ENCODE measurements at places on chromosomes 5 and 9.

DNA sequence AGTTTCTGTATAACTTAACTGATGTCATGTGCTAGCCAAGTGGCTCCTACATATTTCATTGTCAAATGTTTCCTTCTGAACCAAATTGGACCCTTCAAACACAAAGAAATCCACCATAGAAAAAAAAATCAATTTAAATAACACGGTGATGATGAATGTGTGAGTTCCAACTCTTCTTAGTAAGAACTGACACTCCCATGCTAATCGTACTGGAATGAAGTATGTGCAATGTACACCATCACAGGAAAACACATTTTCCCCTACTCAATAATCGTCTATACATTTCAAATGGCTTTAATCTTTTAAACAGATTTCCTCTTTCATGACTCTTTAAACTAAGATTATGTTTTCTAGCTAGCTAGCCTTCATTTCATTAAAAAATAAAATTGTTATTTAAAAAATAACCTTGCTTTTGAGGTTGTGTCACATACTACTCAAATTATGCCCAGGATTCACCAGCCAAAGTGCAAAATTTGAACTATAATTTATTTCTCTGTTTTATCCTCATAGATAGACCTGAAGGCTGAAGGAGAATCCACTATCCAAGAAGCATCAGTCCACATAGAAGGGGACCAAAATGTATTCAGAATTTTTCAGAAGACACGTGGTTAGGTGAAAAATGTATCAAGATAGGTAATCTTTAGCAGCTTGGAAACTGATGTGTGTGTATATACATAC is 131.0 kb upstream of the ITGA1 start:
- DNase-seq, result no peak

- DNase-seq, result peak; percentile 24
Measured at GRCh38 chr9:37801287-37801850, 772 bp downstream of the DCAF10 start.

DNA sequence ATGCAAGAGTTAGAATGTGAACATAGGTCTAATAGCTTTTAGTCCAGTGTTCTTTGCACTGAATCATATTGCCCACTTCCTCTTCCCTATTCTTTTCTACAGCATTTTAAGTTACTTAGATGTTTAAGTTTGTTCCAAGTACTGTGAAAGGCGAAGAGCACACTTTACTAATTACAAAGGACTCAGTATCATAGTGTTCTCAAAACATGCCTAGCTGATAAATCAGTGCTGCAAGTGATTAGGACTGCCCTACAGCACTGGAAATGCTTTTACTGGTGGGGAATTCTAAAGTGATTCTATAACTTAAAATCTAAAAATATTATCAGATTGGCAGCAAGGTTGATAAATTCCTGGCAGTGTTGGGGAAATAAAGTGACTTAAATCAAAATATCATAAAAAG is 177.9 kb upstream of the KCNN2 start:
- DNase-seq, result no peak

DNA sequence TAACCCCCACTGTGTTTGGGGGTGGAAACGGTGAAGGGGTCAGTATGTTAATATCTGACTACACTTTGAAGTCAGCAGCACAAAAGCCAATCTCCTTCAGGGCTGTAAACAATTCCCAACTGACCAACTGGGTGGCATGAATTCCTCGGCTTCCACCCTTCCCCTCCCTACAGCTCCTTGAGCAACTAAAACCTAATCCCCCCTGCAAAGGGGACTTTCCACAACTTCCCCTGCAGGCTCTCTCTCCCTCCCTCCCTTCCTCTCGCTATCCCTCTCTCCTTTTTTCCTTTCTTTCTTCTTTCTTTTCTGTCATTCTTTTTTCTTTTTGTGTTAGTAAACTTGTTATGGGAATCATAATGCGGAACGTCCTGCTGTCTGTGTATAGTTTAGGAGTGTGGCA is 65.1 kb upstream of the PTCH1 start:
- no peak for DNase-seq

DNA sequence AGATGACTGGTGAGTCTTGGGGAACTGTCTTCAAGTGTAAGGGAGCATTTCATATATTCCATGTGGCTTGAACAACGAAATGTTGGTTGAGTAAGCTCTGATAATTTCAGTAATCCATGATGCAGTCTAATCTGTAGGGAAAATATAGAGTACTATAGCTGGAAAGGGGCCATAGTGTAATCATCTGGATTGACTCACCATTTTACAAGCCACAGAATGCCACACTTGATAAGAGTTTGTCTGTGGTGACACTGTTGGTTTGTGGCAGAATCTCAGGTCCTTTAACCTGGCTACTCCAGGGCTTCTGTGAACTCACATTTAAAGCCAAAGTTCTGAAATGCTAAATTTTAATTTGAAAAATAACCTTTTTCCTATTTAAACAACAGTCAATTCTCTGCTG is 16.3 kb upstream of the MAML1 start:
- no peak for DNase-seq

DNA sequence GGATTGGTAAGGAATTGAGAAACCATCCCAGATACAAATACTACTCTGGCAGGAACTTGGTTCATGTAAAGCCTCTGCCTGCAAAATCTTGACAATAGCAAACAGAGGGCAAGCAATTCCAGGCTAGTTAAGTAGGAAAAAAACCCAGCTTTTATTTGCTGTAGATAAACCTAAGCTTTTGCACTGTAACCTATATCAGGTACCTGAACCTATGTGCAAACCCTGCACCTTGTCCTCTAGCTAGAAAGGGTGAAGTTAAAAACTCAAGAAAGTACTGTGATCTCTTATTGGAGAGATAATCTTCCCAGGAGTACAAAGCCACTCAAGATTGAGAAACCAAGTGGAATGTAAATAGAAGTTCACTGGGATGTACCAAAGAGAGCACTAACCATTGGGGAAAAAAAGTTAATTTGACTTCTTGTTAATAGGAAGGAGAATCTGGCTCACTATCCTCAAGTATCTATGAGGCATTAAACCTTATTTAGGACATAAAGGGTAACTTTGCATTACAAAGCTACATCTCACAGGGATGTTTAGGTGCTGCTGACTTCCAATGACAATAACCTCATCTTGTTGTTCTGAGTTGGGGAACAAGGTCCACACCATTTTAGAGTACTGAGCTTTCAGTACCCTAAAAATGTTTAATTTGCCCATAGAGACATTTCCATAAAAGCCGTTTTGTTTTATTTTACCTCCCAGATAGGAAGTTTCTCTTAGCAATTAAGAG is 73.8 kb upstream of the PCA3 start:
- DNase-seq, result no peak

DNA sequence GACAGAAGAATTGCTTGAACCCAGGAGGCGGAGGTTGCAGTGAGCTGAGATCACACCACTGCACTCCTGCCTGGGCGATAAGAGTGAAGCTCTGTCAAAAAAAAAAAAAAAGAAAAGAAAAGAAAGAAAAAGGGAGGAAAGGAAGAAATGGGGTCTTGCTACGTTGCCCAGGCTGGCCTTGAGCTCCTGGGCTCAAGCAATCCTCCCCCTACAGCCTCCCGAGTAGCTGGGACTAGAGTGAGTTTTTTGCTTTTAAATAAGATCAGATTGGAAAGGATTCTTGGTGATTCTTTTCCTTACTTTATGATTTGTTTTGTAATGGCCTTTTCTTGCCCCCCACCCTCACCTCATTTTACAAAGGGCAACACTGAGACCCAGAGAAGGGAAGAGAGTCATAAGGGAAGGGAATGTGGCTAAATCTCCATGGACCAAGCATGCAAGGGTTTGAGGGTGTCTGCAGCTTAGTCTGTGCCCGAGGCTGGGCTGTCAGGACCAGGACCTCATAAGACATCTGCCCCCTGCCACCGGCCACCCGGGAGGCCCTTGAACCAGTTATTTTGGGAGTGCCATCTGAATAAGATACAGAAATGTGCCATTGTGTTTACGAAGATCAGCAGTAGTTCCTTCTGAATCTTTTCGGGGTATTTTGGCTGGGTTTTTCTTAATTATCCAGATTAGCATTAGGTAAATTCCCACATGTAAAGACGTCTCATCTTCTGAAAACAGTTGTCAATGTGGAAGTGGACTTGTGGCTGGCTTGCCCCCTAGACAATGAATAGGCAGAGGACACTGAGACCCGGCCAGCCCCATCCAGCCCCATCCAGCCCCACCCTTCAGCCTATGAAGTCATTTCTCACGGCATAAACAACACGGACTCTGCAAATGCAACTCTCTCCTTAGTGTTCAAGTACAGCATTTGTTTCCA is 44.5 kb upstream of the GRHPR start:
- no peak for DNase-seq

DNA sequence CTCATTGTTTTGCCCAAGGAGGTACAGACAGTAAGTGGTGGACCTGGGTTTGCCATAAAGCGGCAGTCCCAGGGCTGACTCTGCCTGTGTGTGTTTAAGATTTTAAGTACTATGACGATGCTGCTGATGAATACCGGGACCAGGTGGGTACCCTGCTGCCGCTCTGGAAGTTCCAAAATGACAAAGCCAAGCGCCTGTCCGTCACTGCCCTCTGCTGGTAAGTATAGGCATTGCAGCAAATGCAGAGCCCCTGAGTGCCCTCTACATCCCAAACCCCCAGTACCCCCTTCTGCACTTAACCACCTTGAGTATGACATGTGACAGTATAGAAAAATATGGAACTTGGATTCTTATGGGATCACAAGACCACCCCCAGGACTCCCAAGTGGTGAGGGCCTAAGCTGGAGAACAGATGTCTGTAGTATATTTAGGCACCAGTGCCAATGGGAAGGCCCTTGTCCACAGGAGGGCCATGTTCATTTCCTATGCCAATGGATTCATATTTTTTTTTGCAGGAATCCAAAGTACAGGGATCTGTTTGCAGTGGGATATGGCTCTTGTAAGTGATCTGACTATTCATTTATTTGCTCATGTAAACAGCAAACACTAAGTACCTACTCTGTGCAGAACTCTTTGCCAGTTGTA is 22.0 kb downstream of the ENHO start:
- DNase-seq, result peak; percentile 85

GRCh38 chr5:52554293-52554692 is 233.4 kb upstream of the ITGA1 start:
- no peak for DNase-seq

DNA sequence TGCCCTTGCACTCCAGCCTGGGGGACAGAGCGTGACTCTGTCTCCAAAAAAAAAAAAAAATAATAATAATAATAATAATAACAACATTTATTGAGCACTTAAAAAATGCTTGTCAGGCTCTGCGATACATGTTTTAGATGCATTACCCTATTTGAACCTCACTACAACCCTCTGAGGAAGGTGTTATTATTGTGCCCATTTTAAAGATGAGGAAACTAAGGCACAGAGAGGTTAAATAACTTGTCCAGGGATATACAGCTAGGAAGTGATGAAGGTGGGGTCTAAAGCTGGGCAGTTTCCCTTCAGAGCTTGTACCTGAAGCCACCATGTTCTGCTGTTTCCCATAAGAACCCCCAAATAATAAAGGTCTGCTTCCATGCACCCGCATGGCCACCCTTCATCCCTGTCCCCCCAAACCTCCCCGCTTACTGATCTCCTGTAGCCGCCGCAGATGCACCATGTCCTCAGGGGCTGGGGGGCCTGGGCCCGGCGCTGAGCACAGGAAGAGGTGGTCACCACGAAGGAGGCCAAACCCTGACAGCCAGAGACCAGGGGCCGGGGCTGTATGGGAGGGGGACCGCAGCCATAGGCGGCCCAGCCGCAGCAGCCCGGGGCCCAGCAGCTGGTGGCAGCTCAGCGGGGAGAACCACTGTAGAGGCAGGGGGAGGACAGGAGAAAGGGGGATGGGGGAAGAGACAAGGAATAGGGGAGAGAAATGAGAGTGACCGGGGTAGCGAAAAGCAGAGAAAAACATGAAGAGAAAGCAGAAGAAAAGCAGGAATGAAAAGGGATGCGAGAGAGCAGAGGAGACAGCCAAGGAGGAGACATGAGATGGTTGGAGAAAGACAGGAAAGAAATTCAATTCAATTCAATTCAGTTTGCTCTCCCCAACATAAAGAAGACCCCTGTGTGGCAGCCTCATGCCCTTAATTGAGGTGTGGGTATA is 15.1 kb upstream of the FCHSD1 start:
- no peak for DNase-seq

- no peak for DNase-seq
Measured at GRCh38 chr5:74141053-74141452, 499.5 kb downstream of the ENC1 start.

- DNase-seq, result peak; percentile 55
Measured at GRCh38 chr5:56060276-56061110, 65.7 kb upstream of the IL6ST start.

DNA sequence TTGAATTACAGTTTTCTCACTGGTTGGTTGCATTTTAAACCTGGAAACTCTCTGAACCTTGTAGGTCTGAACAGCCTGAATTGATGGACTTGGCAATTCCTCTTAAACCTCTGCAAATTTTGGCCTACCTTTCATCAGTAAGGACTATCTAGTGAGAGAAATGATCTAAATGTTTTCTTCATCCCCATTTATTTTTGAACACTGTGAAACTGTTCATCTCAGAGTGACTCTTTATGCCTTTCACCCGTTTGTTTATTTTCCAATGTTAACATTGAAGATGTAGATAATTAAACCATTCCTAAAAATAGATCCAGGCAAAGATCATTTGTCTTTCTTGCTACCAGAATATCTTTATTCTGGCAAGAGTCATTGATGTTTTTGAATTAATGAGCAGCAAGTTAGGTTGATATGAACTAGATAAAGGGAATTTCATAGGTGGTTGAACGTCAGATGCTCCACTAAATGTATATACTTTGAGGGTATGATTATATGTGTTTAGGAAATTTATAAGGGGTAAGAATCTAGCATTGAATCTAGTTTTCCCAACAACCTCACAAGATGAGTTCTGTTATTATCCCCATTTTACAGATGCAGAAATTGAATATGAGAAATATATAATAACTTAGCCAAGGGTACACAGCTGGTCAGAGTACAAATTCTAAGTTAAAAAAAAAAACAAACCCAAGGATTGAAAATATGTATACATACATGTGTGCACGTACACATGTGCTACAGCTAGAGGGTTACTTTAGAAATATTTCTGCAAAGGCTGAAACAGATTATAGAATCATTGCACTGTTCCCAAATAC is 3.4 kb downstream of the CPEB4 start:
- DNase-seq, result no peak

DNA sequence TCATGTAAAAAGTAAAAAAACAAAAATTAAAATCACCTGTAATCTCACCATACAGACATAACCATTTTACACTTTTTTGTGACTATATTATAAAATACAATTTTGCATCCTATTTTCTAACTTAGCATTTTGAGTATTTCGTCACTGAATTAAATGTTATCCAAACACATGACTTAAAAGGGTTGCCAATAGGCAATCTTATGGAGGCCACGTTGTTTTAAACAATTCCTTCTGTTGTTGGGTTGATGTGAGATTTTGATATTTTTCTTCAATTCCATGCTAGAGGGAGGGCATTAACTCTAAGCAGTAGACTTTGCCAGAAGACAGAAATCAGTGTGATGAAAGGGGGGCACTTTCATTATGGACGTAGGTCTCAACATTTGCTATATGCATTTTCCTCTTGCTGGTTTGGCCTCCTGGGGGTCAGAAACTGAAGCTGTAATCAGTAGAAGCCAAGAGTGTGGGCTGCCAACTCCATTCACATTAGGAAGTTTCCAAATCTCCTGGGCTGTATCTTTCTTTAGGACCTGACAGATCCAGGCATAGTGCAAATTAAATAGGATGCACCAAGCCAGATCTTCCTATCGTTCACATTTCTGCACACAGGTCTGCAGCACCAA is 614.2 kb upstream of the CLINT1 start:
- no peak for DNase-seq

- DNase-seq, result no peak
Measured at GRCh38 chr5:112419164-112419985, at the start of gene EPB41L4A. Gene EPB41L4A, minus strand, starts transcription at chr5:112419277. Its CDS starts 238 bp downstream, at chr5:112419039.

- no peak for DNase-seq
Measured at GRCh38 chr5:94700592-94700991, 82.1 kb downstream of the SLF1 start.

- DNase-seq, result no peak
Measured at GRCh38 chr5:157648275-157648990, 3.8 kb downstream of the SOX30 start.

GRCh38 chr5:131285703-131286399 is 22.0 kb downstream of the CDC42SE2 start:
- no peak for DNase-seq
